ENCODE measurements at places on chromosomes 12 and 14.

DNA sequence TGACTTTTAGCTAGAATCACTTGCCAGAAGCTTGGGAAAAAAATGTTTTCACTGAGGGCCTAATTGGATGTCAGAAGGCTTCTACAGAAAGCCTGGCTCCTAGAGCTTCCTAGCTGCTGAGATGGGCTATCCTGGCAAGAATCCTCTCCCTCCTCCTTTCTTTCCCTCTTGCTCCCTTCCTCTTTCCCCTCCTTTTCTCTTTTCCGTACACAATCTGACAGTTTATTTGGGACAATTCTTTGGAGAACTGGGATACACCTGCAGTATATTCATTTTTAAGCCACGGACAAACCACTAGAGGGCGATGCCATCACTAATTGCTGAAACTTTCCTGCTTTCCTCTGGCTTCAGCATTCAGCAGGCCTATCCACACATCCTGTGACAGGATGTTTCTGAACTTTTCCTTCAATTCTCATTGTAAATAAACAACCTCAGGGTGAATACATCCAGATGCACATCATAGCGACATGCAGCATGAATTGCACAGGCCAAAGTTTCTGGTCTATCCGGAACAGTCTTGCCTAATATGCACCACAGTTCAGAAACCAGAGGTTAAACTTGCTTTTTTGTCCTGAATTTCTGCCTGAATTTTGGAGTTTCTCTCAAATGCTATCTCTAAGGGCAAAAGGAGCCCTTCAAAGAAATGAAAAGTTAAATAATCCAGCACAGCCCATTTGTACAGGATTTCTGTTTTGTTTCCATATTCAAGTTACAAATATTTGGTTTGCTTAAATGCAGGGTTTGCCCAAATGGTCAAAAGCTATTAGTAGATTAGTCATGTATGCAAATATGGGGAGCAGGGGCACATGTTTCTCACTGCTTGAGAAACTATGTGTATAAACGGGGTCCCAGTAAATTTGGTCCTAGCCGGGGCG, 142.8 kb downstream of the PAWR start:
- DNase-seq = peak; percentile 47

DNA sequence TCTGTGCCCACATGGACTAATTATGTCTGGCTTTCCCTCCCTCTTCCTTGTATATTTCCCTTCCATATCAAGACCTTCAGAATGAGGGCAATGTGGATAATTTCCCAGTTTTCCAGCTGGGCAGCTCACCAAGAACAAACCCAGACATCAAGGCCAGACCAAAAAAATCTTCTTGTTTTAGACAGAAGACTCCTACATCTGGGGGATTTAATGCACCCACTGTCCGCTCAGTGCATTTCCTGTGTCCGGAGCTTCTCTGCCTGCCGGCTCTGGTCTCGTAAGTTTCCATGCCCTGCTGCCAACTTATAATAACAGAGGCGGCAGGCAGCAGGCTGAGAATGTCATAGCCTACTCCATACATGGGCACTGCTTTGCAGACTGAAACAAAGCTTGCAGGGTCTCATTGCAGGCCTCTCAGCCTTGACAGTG, 207.2 kb upstream of the BCL2L14 start:
- DNase-seq = no peak

- DNase-seq = no peak
Measured at GRCh38 chr14:89374908-89375307, 42.1 kb downstream of the FOXN3 start.

DNA sequence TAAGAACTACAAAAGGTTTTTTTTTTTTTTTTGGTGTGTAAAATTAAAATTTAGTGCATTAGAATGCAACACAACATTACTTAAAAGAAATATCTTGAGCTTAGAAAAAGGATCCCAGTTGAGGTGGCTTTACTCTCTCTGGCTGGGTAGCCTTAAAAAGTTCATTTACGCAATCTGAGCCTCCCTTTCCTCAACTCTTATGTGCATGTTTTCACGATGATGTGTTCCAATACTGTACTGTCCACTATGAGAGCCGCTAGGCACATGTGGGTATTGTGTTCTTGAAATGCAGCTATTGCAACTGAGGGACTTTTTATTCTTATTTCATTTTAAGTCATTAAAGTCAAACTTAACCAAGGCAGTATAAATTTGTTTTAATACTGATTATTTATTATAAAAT, 460.9 kb upstream of the SYT1 start:
- no peak for DNase-seq

DNA sequence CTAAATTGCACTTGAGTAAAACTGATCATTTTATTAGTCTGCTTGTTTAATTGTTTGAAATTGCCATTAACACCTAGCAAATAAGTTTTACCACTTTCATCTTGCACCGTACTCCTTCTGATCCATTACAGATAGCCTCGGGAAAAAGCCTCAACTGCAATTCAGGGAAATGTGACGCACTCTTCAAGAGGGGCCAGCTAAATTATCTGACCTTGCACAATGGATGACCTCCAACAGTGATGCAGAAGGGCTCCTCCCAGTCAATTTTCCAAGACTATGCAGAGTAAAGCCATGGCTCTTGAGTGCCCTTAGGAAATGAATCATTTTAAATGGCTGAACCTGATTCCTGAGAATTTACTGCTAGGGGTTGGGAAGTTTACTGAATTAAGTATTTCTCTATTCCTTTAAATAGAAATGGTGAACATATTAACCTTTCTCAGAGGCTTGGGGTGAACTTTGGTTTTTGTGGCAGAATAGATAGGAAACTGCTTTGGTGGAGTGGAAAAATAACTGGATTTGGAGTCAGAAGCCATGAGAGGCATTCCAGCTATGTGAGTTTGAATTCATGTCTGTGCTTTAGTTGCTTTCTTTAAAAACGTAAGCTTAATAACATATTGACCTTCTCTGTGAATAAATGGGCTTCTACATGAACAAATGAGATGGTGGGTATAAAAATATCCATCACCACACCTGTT, 64.8 kb upstream of the OVCH1 start:
- DNase-seq = no peak

- DNase-seq = peak; percentile 55
Measured at GRCh38 chr14:81831128-81831820, 297.6 kb upstream of the SEL1L start.

DNA sequence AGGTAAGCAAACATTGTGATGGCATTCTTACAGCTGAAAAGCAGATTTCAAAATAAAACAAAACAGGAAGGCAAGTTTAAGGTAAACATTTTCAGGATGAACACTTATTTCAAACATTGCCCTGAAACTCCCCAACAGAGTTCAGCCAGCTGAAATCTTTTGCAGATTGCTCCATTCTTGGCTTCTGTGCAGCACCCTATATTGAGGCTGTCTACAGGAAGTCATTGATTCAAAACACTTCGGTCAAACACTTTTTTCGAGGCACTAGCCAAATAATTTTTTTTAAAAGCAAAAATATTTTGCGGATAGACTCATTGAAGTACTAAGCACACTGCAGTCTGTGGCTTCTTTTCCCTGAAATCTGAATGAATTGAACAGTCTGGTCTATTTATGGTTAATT, 318.1 kb upstream of the PDE3A start:
- no peak for DNase-seq

DNA sequence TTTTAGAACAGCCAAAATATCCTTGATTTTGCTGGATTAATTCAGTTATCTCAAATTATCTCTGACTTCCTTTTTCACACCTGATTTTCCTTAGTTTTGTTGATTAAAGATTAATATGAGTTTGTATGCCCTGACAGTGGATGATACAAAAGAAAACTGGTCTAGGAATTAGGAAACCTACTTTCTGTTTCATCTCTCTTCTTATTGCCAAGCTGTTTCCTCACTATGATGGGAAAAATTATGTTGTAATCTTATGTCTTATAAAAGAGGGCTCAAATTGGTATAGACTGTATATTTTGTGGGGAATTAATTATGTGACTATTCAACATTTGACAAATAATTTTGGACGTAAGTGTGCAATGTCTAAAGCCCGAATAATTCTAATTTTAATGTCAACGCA, 271.6 kb downstream of the FBXL14 start:
- DNase-seq = no peak

- no peak for DNase-seq
Measured at GRCh38 chr12:40202095-40203059, 22.4 kb upstream of the LRRK2 start.

DNA sequence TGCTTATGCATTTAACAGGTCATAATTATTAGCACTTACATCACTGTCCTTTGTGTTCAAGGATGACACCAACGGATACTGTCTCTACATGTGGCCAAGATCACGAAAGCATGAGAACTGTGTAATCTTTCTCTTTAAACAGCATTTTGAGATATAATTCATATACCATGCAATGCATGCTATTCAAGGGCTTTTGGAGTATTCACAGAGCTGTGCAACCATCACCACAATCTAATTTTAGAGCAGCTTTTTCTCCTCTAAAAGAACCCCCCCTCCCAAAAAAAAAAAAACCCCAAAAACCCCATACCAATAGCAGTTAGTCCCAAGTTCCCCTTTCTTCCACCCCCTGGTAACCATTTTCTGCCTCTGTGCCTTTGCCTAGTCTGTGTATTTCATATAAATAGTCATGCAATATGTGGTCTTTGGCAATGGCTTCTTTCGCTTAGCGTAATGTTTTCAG, 60.6 kb downstream of the SPRING1 start:
- DNase-seq = no peak

GRCh38 chr12:107760809-107761501, at the start of gene PRDM4:
TSS of gene PRDM4 (minus strand) at chr12:107761137. CDS start at chr12:107760515, 622 bp downstream.
- peak; percentile 96 for DNase-seq

- DNase-seq = no peak
Measured at GRCh38 chr12:114254998-114255397, 150.9 kb downstream of the TBX5 start.

GRCh38 chr14:92414690-92415445, 91.9 kb downstream of the SLC24A4 start:
- no peak for DNase-seq

GRCh38 chr12:131827961-131828534, at the start of gene MMP17:
TSS of gene MMP17 (plus strand) at chr12:131828393. CDS start at chr12:131828495, 102 bp downstream.
- DNase-seq = no peak

GRCh38 chr12:76195920-76196319, 111.4 kb upstream of the NAP1L1 start:
- DNase-seq = no peak

DNA sequence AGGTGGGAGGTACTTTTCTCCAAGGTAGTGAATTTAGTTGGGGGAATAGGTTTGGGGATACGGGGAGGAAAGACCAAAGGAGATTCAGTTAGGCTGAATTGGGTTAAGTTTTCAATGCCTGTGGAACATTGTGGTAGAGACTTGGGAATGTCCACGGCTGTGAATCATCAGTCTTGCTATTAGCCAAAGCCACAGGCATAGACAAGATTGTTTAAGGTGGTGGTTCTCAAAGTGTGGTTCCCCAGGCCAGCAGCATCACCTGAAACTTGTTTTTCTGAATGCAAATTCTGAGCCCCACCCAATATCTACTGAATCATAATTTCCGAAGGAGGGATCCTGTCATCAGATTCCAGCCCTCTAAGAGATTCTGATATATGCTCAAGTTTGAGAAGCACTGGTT, 316.2 kb downstream of the EGLN3 start:
- no peak for DNase-seq

DNA sequence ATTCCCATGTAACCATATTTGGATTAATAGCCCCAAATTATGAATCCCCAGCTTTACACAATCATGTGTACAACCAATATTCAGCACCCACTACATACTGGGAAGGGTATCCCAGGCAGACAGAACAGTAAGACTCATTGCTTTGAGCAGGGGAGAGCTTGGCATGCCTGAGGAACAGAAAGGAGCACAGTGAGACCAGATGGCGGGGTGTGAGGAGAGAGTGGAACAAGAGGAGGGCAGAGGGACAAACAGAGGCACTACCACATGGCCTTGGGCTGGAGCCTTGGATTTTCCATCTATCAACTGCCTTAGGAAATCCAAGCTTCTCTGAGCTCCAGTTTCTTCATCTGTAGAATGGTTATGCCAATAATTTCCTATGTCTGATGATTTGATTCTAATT, 3.8 kb downstream of the DGKA start:
- no peak for DNase-seq

DNA sequence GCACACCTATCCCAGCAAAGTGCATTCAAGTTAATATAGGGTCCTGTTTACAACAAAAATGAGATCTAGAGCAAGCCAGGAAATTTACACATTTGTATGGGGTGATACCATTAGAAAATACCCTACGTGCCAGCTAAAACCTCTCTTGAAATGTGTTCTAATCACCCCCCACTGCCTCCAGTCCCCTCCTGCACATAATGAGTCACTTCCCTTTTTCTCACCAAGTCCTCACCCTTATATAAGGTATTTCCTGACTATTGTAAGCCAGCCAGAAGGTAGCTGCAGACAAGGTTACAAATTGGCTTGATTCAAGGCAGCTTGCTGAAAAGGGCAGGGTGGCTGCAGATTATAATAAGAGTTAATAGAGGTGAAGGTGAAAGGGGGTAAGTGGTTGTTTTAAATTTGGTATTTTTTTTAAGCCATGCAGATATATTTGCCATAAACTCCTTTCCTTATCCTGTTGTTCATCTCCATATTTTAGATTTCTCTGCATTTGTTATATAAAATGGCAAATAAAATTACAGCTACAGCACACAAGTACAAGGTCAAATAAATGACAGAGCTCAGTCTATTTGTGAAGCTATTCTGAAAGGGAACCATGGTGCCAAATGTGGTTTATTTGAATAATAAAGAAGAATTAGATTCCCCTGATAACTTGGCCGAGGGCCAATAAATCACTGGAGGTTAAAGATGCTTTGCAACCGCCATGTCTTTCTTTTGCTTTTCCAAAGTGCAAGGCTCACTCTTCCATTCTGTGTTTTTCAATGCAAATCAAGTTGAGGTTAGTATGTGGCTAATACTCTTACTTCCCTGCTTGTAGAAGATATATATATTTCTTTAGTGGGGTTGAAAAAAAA, 385.9 kb downstream of the EGLN3 start:
- no peak for DNase-seq

GRCh38 chr14:55401751-55402150, 9.9 kb downstream of the ATG14 start:
- no peak for DNase-seq

GRCh38 chr12:85392508-85392907, 112.5 kb downstream of the ALX1 start:
- DNase-seq = no peak

DNA sequence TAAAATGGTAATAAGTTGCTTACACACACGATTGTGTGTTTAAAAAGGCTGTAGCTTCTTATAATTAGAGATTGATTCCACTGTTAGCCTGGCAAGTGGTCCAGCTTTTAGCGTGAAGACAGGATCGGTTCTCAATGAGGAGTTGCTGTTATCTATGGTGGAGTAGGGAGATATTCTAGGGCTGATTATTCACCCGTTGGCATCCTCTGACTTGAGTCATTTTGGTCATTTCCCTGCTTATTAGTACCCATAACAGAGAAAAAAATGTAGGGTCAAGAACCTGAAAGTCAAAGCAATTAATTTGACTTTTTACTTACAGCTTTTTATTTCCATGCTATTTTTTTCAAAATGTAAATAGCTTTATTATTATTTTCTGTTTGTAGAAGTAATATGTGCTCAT, 76.0 kb downstream of the KCNK13 start:
- DNase-seq = no peak

DNA sequence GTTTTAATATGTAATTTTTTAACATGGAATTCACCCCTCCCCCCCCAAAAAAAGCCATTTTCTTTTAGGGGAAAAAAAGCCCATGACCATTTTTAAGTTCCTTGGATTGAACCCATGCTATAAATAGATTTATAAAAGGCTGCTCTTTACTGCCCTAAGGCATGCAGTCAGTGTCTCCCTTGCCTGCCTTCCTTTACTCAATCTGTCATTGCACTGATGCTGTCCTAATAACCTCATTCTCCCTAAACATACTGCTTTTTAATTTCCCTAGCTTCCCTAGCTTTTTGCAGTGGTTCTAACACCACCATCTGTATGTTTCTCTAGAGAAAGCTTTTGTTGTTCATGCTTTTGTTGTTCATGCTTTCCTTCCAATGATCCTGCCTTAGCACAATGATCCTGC, 83.0 kb downstream of the SLC2A13 start:
- DNase-seq = no peak
